ENCODE measurements at places on chromosomes 13 and 19.

GRCh38 chr19:46902402-46902766 is 41.6 kb downstream of the ARHGAP35 start:
- no peak for DNase-seq

DNA sequence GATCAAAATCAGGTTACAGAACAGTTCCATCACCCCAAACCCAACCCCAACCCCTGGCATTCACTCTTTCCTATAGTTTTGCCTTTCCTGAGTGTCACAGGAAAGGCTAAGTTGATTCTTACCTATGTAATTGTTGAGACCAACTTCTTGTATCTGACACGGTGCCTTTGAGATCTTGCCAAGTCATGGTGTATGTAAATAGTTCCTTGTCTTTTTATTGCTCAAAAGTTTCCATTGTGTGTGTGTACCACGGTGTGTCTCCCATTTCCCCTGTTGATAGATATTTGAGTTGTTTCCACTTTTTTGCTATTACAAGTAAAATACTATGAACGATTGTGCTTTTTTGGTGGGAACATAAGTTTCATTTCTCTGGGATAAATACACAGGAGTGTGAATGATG is 3.3 kb upstream of the IGFL2 start:
- no peak for DNase-seq

GRCh38 chr19:30587869-30588268 is 215.7 kb downstream of the ZNF536 start:
- no peak for DNase-seq

- DNase-seq: no peak
Measured at GRCh38 chr13:100378533-100378932, 210.1 kb downstream of the GGACT start.

DNA sequence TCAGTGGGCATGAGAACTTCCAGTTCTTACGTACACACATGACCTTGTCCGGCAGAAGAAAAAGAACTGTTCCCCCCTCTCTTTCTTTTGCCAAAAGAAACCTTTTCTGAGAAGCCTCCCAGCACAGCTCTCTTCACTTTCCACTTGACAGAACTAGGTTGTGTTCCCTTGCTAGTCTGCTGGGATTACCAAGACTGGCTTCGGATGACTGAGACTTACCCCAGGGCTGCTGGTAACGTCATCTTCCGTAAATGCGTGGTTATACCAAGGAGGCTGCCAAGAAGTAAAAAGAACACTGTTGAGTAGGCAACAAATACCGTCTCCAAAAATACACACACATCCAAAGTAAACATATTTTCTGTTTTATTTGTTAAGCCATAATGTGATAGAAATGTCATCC is 908.2 kb downstream of the EFNB2 start:
- peak; percentile 21 for DNase-seq

DNA sequence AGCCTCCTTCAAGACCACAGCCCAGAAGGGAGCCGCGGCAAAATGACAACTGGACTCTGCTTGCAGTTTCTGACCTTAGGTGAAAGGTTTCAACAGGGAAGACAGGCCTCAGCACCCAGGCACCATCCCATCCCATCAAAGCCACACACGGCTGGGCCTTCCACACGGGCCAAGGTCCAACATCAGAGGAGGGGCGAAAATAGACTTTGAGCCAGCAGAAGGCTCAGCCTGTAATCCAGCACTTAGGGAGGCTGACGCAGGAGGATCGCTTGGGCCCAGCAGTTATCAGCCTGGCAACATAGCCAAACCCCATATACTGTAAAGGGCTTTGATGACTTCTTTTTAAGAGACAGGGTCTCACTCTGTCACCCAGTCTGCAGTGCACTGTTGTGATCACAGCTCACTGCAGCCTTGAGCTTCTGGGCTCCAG is 26.8 kb upstream of the TINCR start:
- no peak for DNase-seq

- DNase-seq: peak; percentile 40
Measured at GRCh38 chr19:53942001-53942786, 20.5 kb upstream of the CACNG8 start.

- no peak for DNase-seq
Measured at GRCh38 chr13:34523406-34523805, 418.7 kb upstream of the NBEA start.

DNA sequence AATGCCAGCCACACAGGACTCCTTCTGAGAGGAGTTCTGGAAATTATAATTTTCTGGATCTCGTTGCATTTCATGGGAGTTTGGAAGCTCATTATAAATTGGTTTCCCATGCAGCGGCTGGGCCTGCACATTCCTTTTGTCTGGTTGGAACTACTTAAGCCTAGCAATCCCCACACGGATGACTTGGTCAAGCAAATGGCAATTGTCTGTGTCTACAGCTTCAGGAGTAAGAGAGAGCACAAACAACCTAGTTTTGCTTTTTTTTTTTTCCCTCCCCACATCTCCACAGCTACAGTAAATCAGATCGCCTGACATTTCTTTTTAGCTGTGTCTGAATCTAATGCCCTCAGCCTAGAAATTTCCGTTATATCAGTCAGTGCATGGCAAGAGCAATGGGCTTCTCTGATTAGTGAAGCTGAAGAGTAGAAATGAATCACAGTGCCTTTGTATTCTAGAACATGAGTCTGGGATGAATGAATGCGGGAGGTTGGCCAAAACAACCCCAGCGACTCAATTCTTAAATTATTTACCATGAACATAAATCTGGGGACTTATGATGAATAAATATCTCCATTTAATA is 15.1 kb downstream of the PCDH8 start:
- no peak for DNase-seq

DNA sequence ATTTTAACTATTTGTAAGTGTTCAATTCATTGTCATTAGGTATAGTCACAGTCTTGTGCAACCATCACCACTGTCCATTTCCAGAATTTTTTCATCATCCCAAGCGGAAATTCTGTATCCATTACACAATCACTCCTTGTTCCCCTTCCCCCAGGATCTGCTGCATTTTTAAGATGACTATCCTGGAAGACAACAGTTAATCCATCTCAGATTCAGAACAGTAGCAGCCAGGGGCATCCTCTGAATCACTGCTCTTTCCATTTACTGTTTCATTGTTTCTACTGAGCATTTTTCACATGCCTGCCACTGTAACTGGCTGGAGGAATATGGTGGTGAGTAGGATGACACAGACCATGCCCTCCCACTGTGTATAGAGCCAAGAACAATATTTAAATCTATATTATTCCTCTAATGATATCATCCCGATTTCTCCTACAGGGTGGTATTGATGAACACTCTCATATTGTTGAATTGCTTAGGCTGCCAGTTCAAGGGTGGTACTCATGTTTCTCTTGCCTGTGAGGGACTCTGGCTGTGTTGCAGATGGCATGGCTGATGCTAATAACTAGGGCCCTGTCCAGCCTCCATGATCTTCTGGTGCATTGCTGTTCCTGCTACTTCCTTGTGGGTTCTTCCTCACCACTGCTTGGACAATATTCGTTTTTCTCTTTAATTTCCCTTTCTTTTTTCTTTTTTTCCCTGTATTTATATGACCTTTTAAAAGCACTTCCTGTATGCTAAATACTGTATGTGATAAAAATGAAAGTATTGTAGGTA is 59.0 kb downstream of the WDFY2 start:
- DNase-seq: peak; percentile 93

DNA sequence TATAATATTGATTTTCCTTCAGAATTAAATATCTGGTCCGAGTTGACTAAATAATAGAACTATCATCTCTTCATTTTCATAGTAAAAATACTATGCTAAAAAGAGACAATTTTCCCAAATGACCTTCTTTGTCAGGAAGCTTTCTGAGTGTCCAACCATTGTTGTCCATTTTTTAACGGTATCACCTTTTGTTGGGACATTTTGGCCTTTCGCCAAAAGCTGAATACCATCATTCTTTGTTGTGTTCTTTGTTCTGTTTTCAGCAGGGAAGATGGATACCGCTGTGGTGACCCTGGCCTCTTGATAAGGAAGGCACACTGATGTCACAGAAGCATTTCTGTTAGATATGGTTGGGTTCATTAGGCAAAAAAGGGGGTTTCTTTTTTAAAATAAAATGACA is 654.4 kb upstream of the GPC6 start:
- DNase-seq: no peak

Measured in fibroblast of pulmonary artery (primary cell).